ENCODE measurements at places on chromosomes 5 and 9.

DNA sequence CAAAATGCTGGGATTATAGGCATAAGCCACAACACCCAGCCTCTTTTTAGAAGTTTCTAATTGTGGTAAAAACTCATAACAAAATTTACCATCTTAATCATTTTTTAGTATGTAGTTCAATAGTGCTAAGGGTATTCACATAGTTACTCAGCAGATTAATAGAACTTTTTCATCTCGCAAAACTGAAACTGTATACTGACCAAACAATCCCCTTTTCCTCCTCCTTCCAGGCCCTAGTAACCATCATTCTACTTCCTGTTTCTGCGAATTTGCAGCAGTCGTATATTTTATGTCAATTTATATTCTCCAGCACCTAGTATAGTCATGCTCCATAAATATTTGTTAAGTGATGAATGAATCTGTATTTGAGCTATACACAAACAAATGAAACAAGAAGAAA is 86.3 kb upstream of the ERBIN start:
- no peak for DNase-seq

DNA sequence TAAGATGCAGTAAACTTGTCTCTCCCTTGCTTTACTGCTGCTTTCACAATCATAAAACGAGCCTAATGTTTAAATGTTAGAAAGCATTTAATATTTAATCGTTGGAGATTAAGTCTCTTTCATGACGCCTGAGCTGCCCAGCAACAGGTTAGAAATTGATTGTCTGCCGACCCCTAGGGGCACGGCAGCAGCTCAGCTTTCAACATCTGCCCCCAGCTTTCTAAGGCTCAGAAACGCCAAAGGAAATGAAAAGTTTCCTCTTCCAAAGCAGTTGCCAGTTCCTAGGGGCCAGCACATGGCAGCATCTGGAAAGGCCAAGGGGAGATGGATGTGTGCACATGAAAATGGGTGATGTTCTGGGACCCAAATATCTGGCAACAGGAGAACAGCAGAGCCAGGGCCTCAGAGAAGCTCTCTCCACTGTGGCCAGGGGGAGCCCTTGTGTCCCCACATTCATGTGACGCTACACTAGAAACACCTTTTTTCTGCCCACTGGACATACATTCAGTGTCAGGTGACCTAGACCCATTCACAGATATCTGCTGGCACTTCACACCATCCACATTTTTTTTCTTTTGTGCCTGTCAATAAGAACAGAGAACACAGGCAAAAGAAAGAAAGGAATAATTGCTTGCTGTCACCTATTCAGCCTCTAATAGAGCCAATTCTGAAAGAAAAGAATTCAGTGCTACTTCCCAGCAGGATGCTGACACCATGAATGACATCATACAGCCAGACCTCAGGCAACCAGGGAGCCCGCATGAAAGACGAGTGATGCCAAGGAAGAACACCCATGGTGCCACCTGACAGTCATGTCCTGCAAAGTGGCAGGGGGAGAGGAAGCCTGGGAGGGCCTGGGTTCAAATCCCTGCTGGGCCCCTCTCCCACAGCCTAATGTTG is 205.0 kb upstream of the TAS2R1 start:
- no peak for DNase-seq

GRCh38 chr9:37447111-37447510 is 18.1 kb downstream of the ZBTB5 start:
- no peak for DNase-seq

DNA sequence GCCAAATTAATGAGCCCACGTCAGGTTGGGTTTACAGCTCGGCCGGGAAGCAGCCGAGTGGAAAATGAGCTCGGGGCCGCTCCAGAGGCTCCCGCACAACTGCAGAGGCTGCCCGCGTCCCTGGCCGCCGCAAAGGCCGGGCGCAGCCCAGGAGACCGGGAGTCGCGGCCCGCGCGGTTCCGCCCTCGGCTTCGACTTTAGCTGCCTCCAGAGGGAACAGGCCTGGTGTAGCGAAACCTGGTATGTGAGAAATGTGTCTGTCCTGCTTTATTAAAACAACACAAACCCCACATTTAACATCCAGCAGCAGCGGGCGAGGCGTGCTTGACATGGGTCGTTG is 66.2 kb downstream of the FOXD1 start:
- DNase-seq = no peak

DNA sequence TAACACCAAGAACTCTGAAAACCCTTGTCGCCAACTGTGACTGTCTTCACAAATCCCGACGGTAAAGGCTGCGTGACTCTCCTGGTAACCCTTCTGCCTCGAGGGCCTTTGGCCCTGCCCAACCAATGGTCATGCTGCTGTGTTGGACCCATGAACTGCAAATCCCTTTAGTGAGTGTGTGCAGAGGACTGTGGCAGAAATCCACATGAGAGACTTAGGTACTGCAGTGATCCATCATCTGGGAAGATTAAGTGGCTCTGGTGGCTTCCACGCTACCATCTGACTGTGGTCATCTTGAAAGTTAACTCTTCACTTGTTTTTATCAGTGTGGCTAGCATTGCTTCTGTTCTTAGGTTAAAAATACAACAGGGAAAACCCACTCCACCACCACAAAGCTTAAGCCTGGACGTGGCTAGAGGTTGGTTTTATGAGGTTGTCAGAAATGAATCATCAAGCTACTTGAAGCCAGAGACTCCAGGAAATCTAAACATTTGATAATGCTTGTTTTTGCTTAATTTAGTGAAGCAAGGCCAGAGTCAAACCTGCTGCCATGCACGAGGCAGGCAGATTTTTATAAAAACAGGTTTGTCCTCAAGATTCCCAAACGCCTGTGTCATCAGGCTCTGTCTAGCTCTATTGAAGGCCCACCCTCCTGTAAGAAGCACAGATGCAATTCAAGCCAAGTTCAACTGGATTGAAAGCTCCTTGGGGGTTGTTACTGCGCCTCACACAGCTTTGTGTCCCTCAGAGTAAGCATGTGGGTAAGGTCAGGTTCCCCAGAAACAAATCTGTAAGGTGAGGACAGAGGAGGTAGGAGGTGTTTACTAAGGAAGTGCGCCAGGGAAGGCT is 52.7 kb upstream of the ERCC6L2 start:
- no peak for DNase-seq

DNA sequence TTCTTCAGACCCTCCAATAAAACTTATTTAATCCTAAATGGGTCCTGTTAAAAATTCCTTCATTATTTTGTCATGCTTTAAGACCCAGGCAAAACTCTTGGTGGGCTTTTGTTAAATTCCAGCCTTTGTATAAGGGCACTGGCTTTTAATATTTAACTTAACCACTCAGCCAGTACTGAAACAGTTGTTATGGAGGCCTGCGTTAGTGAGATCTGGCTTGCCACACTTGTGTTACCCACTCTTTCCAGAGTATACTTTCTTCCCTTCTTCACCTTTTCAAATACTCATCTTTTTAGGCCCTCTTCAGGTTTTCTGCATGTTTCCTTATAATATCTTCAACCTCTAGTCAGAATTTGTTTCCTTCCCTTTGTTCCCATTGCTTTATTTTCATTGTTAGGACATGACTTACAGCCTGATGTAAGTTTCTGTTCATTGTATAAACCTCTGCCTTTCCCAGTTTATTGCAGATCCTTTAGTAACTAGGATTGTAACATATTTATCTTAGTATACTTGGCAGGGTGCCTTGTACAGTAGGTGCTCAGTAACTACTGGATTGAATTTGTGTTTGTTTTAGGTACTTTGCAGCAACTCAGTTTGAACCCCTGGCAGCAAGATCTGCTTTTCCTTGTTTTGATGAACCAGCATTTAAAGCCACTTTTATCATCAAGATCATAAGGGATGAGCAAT is 48.8 kb downstream of the LNPEP start:
- no peak for DNase-seq

DNA sequence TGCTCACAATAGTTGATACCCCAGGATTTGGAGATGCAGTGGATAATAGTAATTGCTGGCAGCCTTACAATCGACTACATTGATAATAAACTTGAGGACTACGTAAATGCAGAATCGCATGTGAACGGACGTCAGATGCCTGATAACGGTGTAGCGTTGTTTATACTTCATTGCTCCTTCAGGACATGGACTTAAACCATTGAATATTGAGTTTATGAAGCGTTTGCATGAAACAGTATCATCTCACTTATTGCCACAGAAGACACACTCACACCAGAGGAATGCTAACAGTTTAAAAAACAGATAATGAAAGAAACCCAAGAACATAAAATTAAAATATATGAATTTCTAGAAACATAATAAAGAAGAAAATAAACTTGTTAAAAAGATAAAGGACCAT is 101.6 kb downstream of the GABBR2 start:
- DNase-seq = no peak

DNA sequence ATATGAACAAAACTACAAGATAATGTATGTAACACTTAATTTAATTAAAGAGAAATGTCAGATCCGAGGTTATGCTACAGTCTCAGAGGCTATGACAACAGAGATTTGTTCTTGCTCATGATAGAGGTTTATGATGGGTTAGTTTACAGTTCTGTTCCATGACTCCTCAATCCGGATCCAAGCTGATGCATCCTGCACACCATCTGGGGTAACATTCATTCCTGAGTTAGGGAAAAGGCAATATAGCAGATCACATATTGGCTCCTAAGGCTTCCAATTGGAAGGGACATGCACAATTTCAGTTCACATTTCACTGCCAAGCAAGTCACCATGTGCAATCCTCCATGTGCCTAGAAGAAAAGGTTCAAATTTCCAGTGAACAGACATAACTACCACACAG is 40.4 kb downstream of the ABLIM3 start:
- no peak for DNase-seq

DNA sequence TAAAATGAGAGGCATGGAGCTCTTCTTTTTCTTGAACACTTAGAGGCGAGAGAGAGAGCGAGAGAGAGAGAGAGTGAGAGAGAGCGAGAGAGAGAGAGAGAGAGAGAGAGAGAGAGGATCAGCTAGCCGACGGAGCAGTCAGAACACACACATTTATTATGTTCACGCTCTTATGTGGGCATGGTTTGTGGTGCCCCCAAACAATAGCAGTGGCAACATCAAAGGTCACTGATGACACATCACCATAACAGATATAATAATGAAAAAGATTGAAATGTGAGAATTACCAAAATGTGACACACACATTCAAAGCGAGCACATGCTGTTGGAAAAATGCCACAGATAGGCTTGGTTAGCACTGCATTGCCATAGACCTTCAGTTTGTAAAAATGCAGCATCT is 116.1 kb downstream of the KDM4C start:
- no peak for DNase-seq

- no peak for DNase-seq
Measured at GRCh38 chr9:215631-216155, 1.0 kb downstream of the DOCK8 start.

- DNase-seq = no peak
Measured at GRCh38 chr9:2461892-2462291, 159.7 kb upstream of the VLDLR start.

- no peak for DNase-seq
Measured at GRCh38 chr5:178394074-178394473, 161.5 kb upstream of the PHYKPL start.

DNA sequence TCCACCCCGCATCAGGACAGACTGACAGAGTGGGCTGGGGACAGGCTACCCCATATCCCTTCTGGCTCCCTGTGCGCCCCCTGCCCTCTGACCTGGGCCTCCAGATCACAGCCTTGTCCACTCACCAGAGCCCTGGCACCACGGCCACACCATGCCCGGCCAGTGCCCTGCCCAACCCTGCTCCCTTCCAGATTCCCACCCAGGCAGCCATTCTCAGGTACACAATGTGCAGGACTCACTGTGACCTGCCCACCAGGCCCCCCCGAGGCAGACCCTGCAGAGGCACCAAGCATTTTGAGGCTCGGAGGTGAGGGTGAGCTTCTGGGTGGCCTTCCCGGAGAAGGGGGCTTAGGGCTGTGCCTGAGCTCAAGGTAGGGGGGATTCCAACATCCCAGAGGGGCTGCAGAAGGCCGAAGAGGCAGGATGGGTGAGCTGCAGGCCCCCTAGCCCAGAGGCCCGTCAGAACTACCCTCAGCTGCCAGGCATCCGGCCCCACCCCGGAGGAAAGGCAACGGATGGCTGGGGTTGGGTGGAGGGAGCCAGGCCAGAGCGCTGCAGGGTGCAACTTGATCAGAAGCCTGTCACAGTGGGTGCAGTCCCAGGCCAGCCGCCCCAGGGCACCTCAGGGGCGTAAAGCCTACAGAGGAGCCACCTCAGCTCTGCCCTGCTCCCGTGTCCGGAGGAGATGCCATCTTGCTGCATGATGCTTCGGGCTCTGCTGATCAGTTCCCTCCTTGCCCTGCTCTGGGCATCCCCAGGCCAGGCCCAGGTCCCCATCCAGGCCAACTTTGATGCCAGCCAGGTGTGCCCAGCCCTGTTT is at the start of gene LCNL1:
Gene LCNL1 (plus strand): TSS at position 762 of the 820 bp plus-strand sequence. CDS start 594 bp downstream, outside the sequence.
- no peak for DNase-seq

GRCh38 chr5:159249158-159249557 is 13.9 kb upstream of the UBLCP1 start:
- no peak for DNase-seq

DNA sequence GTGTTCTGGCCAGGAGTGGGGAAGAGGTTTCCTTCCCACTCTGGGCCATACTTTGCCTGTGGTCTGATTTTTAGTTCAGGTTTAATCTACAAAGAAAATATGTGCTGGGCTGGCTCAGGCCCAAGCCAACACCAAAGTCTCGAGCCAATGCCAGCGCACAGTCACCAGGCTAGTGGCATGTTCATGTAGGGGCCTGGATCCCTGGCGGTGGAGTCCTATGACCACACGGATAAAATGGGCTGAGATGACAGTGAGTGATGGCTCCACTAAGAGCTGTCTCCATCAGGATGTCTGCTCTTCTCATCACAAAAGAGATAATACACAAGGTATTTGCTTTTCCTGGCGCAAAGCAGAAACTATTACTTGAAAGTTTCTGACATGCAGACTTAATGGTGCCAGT is 92.9 kb upstream of the PTPN3 start:
- no peak for DNase-seq

GRCh38 chr5:150111122-150111521 is 24.8 kb upstream of the CSF1R start:
- no peak for DNase-seq

GRCh38 chr9:18678821-18679590 is 205.1 kb downstream of the ADAMTSL1 start:
- DNase-seq = no peak

DNA sequence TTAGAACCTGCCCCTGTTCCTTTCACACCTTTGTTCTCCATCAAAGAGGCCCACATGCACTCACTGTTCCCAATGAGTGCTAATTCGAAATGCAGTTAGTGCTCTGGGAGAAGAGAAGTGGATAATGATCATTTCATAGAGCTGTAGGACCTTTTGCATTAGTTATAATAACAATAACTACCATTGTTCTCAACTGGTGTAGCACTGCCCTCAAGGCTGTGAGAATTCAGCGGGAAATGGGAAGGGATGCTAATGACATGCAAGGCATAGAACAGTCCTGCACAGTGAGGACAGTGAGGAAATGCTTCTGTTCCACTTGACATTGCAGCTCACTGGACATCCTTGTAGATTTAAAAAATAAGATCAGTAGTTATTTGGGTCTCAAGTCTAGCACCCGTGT is 187.4 kb downstream of the FBXL7 start:
- no peak for DNase-seq

GRCh38 chr5:157323107-157323706 is 57.3 kb downstream of the CYFIP2 start:
- no peak for DNase-seq

- DNase-seq = no peak
Measured at GRCh38 chr5:174837919-174838902, 113.8 kb downstream of the MSX2 start.

Measured in stimulated activated CD8-positive, alpha-beta memory T cell treated with anti-CD3 and anti-CD28 coated beads, Interleukin-15, amount 100 ng/mL, for 4 hours (primary cell).